KBM-7 (cell line): ENCODE measurements at places on chromosomes 2 and 18.

DNA sequence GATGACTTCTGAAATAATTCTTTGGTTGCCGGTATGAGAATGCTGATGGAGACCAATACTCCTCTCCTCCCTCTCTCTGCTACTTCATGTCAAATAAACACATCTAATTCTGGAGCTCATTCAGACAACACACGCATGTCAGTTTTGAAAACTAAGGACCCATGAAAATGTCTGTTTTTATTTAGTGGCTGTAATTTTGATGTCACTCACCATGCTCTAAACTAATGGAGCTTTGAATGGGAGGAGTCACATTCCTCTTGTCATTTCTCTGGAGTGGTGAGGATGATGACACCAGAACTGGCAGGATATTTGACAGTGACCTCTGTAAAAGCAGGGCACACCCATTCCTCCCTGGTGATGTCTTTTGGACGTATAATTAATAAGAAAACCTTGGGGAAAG lies 163.0 kb downstream of the PHLPP1 start:
- no peak for DNase-seq

- no peak for DNase-seq
These were observed 91.5 kb downstream of the ACTR2 start for GRCh38 chr2:65319072-65319673.

- DNase-seq, result no peak
These were observed 27.1 kb downstream of the SULT1C4 start for GRCh38 chr2:108404784-108405397.

- no peak for DNase-seq
These were observed 47.8 kb downstream of the TEX51 start for GRCh38 chr2:126946318-126947102.

DNA sequence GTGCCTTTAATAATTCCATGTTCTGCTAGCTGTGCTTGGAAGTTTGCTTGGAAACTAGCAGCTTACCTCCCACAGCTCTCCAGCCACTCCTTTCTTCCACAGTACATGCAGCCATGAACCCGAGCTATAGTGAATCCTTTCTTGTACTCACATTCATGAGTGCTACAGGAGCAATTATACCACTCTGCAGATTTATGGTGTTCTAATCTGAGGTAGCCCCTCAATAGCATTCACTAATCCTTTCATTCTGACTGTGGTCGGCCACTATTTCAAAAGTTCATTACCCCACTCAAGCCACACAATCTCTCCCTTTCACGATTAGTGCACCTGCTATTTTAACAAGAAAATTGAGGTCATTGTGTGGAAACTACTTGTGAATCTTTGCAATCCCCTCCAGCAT lies 53.2 kb downstream of the CSRNP3 start:
- DNase-seq, result no peak

DNA sequence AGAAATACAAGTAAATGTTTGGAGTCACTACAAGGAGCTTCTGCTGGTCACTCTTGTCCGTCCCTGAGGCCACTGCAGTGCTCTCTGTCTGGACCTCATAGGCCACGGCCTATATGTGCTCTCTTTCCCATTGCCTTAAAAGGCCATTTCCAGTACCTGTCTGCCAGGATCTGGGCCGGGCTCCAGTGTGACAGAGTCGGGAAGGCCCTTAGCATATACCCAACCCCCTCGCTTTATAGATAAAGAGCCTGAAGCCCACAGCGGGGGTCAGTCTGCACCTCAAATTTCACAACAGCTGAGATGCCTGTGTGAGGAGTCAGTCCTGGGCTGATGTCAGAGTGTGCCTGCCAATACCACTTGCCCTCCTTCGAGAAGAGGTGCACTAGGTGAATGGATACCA lies 39.9 kb downstream of the ADD2 start:
- no peak for DNase-seq

DNA sequence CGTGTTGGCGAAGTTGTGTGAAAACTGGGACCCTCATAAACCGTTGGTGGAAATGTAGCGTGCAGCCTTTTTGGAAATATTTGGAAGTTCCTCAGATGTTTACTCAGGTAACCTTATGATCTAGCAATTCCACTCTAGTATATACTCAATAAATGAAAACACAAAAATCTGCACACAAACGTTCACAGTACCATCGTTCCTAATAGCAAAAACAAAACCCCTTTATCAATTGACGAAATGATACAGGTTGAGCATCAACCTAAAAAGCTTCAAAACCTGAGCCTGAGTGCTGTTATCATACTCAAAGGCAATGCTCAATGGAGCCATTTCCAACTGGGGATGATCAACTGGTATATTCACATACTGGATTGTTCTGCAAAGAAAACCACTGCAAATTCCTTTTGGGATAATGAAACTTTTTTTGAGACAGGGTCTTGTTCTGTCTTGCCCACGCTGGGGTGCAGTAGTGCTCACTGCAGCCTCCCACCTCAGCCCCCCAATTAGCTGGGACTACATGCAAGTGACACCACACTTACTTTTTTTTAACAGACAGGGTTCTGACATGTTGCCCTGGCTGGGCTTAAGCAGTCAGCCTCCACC lies 777 bp upstream of the C18orf32 start:
- no peak for DNase-seq
